T1000 (cell line): ENCODE measurements at places on chromosomes 13 and 19.

- DNase-seq, result no peak
These were observed 2.9 kb upstream of the MAP1S start for GRCh38 chr19:17716309-17716929.

DNA sequence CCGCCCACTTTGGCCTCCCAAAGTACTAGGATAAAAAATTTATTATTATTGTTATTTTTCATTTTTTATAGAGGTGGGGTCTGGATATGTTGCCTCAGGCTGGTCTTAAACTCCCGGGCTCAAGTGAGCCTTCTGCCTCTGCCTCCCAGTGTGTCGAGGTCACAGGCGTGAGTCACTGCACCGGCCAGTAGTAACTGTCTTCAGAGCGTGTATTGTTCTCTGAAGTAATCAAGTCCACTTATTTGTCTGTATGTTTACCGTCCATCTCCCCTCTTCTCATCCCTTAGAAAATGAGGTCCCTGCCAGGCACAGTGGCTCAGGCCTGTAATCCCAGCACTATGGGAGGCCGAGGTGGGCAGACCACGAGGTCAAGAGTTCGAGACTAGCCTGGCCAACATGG lies 18.2 kb upstream of the SULT2B1 start:
- no peak for DNase-seq

DNA sequence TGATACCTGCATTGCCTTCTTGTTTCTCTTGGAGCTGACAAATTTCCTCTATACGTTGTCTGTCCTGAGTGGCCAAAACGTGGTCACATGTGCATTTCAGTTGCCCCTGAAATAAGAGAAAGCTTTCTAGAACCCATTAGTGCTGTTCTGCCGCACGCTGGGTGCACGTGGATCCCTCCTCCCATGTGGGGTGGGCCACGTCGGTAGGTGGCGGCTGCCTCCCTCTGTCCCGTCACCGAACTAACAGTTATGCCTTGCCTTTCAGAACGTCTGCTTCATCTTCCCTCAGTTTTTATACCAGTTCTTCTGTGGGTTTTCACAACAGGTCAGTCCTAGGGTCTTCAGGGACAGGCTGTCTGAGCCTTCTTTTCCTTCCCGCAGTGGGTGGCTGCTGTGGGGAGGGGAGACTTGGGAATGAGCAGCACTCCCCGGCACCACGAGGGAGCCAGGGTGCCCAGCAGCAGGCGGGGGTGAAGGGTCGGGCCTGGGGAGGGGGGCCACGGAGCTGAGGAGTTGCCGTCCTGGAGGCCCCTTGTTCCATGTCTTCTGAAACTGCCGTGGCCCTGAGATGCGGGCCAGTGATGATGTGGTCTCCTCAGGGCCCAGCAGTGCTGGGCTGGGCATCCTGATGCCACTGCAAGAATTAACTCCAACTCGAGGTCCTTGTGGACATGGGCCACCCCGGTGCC lies 109.7 kb upstream of the MCF2L start:
- DNase-seq, result no peak

- DNase-seq, result no peak
These were observed 40.2 kb downstream of the SLAIN1 start for GRCh38 chr13:77737583-77738200.

GRCh38 chr19:18417250-18418028 lies 1.8 kb upstream of the SSBP4 start:
- DNase-seq, result peak; percentile 60

GRCh38 chr13:99989276-99990125 lies 7.9 kb downstream of the ZIC2 start:
- DNase-seq, result no peak

DNA sequence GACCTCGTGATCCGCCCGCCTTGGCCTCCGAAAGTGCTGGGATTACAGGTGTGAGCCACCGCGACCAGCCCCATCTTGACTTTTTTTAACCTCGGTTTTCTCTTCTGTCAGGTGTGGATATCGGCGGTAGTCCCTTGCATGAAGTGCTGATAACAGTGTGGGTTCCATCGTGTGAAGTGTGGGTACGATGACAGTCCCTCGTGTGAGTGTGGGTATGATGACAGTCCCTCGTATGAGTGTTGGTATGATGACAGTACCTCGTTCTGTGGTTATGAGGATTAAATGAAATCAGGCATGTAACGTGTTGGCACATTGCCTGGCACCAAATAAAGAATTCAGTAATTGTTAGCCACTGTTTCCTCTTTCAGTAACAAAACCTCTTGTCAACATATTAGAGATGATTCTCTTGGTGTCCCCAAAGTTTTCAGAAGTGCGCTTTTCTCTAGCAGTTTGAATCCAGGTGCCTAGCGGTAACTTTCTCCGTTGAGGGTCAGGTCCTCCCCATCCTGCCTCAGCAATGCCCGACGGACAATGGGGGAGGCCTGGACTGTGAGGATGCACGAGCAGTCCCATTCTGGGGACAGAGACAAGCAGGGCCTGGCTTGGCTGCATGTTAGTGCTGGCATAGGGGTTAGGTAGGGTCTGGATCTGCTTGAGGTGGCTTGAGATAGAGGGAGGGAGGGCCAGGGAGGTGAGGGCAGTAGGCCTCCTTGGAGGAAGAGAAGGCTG lies 15.3 kb downstream of the GATAD2A start:
- no peak for DNase-seq

GRCh38 chr13:45809801-45810394 lies 41.7 kb downstream of the SIAH3 start:
- DNase-seq, result no peak

GRCh38 chr19:23855676-23856075 lies 59.0 kb upstream of the ZNF726 start:
- no peak for DNase-seq

DNA sequence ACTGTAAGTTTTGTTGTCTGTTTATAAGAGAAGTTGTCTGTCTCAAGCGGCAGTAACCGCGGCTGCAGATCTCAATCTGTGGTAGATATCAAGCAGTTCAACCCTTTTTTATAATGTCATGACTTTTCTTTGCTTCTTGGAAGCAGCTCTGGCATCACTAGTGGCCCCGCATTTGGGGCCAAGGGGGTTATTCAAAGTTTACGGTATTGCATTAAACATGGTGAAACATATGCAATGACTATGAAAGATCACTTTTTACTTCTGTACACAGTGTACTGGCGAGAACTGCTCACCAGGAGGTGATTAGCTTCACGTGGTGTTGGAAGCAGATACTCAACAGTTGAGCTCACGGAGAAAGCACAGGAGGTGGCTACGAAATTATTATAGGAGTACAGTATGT lies 4.6 kb upstream of the FFAR3 start:
- DNase-seq, result no peak

GRCh38 chr13:59954601-59955000 lies 209.1 kb downstream of the DIAPH3 start:
- no peak for DNase-seq

DNA sequence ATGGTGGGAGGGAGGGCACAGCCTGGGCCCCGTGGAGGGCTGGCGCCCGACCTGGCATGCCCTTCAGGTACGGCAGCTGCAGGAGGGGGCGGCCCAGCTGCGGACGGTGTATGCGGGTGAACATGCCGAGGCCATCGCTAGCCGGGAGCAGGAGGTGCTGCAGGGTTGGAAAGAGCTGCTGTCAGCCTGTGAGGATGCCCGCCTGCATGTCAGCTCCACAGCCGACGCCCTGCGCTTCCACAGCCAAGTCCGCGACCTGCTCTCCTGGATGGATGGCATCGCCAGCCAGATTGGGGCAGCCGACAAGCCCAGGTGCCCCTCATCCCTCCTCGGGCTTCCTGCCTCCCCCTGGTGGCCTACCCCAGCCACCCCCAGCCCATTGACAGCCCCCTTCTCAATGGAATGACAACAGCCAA lies 16.6 kb upstream of the SHKBP1 start:
- no peak for DNase-seq

- DNase-seq, result no peak
These were observed 256.0 kb upstream of the IRS2 start for GRCh38 chr13:110042253-110042950.

DNA sequence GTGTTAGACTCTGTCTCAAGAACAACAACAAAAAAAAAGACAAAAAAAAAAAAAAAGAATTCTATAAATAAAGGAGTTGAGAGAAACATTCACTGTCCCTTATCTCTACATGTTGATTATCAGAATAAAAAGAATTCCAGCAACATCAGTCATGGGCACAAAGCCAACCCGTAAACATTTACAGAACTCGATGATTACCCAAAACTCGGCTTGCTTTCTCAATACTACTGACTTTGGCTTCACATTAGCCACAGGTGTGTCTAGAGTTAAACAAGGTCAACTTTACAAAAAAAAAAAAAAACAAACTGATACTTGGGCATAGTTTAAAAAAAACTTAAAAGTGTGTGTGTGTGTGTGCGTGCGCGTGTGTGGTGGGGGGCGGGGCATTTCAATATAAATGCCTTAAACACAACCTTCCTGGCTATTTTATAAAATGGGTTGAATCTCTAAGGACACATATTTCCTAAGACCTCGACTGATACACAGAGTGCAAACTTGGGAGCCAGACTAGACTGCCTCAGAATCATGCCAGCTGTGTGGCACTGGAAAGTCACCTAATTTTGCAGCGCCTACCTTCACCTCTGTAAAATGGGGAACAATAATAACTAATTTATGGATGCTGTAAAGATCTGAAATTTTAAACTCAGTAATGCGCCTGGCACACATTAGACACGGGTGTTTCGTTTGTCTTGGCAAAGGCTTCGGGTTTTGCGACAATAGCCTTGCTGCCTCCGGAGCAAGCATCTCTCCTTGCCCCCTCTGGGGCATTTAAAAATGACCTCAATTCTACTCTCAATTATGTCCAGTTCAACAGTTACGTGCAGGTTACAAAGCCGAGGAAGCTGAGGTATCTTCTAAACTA lies 922 bp downstream of the EBPL start:
- DNase-seq, result no peak

GRCh38 chr13:89968470-89968869 lies 1379.0 kb upstream of the MIR17HG start:
- no peak for DNase-seq

DNA sequence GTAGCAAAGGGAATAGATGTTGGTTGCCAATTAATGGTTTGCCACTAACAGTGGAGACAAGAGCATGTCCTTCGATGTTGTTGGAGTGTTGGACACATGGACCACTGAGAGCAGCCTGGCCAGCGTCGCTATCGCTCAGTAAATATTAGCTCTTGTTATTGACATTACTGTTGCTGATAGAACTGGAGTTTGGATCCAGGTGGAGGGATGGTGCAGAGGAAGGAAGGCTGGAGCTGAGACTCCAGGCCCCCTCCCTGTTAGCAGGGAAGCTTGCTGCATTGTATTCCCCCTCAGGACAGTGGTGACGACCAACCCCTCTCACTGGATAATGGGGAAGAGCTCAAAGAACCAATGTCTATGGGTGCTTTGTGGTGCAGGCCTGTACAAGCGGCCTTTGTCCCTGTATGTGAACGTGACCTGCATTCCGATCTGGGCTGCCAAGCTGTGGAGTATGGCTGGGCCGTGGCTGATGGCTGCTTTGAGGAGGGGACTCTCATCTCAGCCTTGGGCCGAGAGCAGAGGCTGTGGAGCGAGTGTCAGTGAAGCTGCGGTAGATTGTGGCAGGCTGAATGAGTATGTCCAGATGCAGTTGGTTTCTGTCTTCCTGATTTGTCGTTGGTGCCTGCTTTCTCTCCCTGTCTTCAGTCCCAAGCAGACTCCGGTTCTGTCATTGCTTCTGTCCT lies 7.0 kb downstream of the CLASRP start:
- DNase-seq, result no peak

DNA sequence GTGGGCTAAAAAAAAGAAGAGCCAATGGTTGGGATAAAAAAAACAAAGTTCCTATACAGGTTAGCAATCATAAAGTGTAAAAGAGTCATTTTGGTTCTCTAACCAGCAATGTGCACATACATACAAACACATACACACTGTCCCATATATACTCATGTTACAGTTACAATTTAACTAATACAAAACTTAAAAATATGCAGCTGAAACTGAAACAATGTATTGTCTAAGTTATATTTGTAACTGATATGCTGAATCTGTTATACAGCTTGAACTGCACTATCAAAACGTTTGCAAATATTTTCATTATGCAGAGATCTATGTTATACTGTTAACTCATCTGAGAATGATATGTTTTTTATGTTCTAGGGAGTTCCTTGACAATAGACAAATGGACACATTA lies 173.7 kb downstream of the KLF12 start:
- DNase-seq, result no peak

- DNase-seq, result no peak
These were observed 11.4 kb downstream of the SBK2 start for GRCh38 chr19:55525289-55526101.

DNA sequence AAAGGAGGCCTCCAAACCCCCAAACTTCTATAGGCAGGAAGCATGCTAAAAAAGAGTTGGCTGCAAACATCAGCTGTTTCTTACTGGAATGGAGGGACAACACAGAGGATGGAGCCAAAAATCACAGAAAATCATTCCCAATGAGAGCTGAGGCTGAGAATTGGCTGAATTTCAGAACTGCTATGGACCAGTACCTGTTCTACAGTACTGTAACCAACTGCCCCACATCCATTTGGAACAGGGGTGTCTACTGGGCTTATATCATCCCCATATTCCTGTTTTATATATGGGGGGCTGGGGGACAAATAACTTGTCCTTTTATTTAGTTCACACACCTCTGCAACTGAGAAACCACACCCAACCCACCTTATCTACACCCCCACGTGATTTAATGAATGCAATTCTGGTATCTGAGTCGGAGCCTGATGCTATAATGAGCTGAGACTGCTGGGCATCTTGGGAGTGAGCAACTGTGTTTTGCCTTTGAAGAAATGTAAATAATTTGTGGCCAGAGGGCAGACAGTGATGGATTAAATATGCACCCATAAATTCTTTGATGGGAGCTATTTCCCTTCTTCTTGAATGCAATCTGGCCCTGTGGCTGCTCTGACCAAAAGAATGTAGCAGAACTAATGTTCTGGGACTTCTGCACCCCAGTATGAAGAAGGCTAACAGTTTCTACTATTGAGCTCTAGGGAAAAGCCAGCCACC lies 82.6 kb downstream of the TBC1D4 start:
- DNase-seq, result no peak

DNA sequence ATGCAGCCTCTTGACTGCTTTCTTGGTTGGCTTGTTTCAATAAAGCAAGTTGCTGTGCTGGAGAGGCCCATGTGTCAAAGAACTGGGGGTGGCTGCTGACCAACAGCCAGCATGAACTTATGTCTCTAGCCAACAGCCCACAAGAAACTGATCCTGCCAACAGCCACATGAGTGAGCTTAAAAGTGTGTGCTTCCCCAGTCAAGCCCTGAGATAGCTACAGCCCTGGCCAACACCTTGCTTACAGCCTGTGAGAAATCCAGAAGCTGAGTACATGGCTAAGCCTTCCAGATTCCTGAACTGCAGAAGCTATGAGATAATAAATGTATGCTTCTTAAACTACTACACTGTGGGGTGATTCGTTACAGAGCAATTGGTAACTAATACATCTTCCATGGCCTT lies 38.9 kb upstream of the IPO5 start:
- no peak for DNase-seq

GRCh38 chr19:51440846-51441409 lies 17.3 kb downstream of the SIGLEC8 start:
- DNase-seq, result no peak

- no peak for DNase-seq
These were observed 745.3 kb downstream of the GPC5 start for GRCh38 chr13:92143766-92144165.

GRCh38 chr19:57355916-57356315 lies 4.8 kb downstream of the ZNF304 start:
- no peak for DNase-seq
